Glomerular endothelial cell (primary cell): ENCODE measurements at places on chromosomes 12 and 14.

GRCh38 chr14:68553311-68553710, 239.6 kb downstream of the ZFP36L1 start:
- DNase-seq: no peak

DNA sequence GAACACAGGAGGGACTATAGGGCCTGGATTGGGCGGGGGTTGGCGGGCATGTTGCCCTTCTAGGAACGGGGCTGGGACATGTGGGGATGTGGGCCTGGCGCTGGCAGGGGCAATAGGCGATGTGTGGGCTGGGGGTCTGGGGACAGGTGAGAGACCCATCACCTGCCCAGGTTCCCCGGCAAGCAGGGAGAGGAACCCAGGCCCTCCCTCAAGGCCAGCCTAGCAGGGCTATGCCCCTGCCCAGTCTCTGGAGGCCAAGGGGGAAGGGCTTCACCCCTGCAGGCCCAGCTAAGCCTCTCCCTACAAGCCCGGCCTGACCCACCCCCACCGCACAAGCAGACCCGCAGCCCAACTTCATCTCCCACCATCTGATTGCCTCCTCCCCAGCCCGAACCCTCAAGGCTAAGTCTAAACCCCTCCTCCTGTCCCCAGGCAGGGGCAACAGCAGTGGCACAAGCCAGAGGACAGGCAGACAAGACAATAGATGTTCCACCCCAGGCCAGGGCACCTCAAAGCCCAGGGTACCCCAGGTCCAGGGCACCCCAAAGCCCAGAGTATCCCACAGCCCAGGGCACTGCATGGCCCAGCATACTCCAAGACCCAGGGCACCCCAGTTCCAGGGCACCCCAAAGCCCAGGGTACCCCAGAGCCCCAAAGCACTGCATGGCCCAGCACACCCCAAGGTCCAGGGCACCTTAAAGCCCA, 6.5 kb downstream of the JAG2 start:
- DNase-seq: no peak

GRCh38 chr12:101280006-101280505, at the start of gene UTP20:
Gene UTP20 (plus strand): TSS chr12:101280105. CDS start chr12:101280283, 178 bp downstream.
- DNase-seq: peak; percentile 55

DNA sequence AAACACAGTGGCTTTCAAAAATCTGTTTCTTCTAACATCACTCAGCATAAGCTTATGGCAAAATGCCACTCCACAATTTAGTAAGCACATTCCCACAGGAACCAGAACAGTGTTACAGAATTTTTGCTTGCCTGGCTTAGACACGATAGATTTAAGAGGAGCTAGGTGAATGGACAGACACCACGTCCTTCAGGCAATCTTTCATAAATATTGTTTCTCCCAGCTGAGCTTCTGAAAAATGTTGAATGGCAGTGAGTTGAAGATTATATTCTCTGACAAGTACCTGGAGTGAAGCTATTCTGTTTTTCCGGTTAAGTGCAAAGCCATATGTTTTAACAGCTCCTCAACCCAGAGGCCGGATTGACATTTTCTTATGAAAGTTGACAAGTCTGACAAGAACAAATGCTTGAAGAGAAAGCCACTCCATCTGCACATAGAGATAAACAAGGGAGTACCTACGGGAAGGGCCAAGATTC, 102.0 kb downstream of the FSCB start:
- DNase-seq: no peak

DNA sequence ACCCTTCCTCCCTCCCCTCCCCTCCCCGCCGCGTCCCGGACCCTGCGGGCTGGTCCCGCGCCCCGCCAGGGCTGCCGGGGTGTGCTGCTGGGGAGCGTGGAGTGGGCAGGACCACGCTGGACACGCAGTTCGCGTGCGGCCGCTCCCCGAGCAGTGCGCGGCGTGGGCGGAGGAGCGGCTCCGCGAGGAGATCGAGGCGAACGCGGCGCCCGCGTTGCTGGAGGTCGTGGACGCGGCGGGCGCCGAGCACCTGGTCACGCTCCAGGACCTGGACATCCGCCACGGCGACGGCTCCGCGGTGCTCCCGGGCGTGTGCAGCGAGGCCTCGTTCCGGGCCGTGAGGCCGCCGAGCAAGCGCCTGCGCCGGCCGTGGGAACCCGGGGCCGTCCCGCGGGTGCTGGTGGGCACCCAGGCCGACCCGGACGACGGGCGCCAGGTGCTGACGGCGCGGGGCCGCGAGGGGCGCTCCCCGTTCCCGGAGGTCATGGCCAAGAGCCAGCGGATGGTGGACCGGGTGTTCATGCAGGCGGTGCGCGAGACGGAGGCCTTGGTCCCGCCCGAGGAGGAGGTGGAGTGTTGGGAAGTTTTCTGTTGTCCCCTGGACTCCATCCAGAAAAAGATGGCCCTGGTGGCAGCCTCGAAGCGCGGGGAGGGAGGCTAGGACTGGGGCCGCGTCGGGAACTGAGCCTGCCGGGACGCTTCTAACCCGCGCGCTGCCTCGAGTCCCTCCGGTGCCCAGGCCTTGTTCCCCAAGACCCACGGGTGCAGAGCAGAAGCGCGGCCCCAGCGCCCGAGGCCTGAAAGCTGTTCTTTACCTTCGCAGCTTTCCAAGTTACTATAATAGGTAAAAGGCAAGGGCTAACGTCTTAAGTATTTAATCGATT, 54.7 kb upstream of the EIF5 start:
- DNase-seq: no peak

DNA sequence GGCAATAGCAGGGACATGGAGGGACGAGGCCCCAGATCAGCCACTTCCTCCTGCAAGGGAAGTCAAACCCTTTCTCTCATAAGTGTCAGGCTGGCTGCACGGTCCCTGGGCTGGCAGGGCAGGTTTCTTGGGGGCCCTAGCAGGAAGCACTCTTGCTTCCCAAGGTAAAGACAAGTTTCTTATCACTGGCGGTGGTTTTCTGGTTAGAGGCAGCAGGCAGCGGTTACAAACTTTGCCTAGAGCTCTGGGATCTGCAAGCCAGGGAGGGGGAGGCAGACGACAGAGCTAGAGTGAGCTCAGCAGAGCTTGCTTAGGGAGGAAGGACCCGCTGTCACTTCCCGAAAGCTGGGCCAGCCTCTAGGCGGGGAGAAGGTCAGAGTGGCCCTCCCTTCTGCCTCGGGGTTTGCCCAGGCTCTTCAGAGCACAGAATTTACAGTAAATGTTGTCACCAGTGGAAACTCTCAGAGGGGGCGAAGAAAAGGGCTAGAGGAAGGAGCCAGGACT, 20.4 kb downstream of the BATF start:
- DNase-seq: no peak

DNA sequence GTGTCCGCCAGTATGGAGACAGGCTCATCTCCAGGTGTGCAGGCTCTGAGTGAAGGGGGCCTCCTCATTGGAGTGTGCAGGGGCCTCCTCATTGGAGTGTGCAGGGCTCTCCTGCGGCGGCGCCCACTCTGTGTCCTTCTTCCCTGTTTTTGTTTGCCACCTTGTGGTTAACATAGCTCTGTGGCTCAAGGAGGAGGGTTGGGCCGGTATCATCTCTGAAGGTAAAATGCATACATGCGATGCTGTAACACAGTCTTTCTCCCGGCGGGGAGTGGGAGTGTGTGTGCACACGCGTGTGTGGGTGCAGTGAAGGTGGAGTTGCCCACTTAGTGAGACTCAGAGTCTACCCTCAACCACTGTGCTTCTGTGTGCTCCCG, 429.4 kb downstream of the ZFP36L1 start:
- DNase-seq: no peak

DNA sequence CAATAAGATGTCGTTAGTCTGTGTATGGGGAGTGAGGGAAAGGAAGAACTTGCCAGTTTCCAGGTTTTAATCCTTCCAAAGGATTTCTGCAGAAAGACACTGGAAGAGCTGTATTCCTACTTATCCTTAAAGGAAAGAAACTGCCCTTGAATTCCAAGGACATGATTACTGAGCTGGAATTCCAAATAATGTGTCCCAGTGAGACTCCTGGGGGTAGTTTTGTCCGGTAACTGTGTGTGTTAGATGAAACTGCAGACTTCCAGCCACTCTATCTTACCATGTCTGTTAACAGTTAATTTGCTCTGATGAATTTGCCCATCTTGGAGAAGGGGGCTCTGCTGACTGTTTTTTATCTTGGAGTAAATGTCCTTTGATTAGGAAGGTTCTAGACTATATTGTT, 33.0 kb downstream of the CKB start:
- no peak for DNase-seq

DNA sequence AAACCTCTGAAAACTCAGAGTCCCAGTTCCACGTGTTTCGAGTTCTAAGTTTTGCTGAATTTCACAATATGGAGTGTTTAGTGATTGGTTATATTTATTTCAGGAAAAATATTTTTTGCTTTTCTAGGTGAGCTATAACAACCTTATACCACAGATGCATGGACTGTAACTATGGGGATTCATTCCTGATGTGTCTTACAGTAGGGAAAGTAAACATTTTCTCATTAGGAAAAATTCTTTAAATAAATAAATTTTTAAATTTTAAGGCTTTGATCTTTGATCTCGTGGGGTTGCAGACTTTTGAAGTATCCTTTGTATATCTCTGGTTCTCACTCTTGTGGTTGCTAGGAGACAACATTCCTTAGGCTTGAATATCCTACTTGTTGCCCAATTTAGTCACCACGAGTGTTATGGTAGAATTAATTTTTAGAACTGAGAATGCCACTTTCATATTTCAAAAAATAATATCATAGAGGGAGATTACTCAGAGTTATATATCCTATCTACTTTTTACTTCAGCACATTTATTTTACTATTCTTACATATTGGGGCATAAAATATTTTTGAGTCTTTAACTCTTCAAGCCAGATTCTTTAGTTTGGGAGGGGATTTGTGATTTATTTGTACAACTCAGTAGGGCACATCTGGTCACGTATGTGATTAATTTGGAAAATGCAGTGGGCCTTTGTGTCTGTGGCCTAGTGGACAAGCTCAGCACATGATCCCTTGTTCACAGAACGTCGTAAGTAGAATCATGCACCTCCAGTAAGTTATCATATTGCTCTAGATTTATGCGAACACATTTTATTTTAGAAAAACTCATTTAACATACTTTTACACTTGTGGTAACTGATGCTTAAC, 224.0 kb downstream of the TTC6 start:
- DNase-seq: no peak

GRCh38 chr12:56257071-56257470, 1.1 kb downstream of the ANKRD52 start:
- no peak for DNase-seq
